ENCODE measurements at places on chromosomes 4 and X. TPM values are rescaled to one million over a fixed set of nuclear protein-coding genes. Genes with fewer than 3 reads are reported as not detected.
A peak's percentile ranks its signal among the peaks of the same experiment; 100 is the strongest.

- no peak overlapping the region for H3K4me3 ChIP-seq
- H3K36me3 ChIP-seq, result peaks cover 19% of the 10 kb centered on the region
- peaks cover 66% of the 10 kb centered on the region for H3K4me1 ChIP-seq
- peaks cover 2% of the 10 kb centered on the region for H3K27me3 ChIP-seq
- no peak for DNase-seq
- H3K27ac ChIP-seq, result no peak overlapping the region
Observed at GRCh38 chr4:2848449-2848848, 4.8 kb downstream of the ADD1 start.

DNA sequence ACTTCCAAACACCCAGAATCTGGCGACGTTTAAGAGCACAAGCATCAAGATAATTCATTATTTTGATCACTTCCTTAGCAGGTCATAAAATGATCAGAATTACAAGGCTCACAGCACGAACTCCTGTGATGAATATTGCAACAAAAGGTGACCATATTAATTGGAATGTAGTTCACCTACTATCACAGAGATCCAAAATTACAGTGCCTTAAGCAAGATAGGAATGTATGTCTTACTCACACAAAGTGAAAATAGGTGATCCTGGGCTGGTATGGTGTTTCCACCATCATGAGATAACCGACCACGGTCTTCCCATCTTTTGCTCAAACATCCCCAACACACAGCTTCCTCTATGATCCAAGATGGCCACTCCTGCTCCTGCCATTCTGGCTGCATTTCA lies 131.2 kb downstream of the SCFD2 start:
- no peaks in the 10 kb centered on the region for H3K27me3 ChIP-seq
- peaks cover 6% of the 10 kb centered on the region for H3K36me3 ChIP-seq
- H3K4me1 ChIP-seq, result peaks cover 20% of the 10 kb centered on the region

The SASH3 gene
- total RNA-seq, result not detected

DNA sequence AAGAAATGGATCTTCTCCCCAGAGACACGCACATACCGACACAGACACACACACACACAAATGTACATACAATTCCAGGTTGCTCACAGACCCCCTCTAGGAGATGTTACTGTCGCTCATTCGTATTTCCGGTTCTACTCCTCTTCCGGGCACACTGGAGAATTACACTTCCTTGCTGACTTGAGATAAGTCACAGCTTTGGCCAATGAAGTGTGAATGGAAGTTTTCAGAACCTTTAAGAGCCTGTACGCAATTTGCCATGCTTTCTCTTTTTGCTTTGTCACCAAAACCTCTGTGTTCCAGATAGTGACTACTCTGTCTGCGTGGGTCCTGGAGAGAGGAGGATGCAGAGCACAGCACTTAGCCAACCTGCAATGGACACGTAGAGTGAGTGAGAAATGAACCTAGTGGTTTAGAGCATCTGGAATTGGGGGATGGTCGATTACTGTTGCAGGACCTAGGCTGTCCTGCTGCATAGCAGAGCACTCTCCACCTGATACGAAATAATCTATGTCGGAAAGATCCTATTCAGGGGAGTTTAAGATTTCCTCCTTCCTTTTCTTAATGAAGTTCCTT lies 239.5 kb upstream of the TET2 start:
- H3K27ac ChIP-seq, result no peak overlapping the region
- H3K4me3 ChIP-seq, result no peak overlapping the region
- no peaks in the 10 kb centered on the region for H3K36me3 ChIP-seq
- no peaks in the 10 kb centered on the region for H3K4me1 ChIP-seq
- H3K27me3 ChIP-seq, result peaks cover 2% of the 10 kb centered on the region
- DNase-seq, result no peak

GRCh38 chr4:139940600-139940999 lies 213.4 kb downstream of the MAML3 start:
- no peak for DNase-seq
- no peak overlapping the region for H3K4me3 ChIP-seq
- no peaks in the 10 kb centered on the region for H3K4me1 ChIP-seq
- H3K27ac ChIP-seq, result no peak overlapping the region
- no peaks in the 10 kb centered on the region for H3K27me3 ChIP-seq

DNA sequence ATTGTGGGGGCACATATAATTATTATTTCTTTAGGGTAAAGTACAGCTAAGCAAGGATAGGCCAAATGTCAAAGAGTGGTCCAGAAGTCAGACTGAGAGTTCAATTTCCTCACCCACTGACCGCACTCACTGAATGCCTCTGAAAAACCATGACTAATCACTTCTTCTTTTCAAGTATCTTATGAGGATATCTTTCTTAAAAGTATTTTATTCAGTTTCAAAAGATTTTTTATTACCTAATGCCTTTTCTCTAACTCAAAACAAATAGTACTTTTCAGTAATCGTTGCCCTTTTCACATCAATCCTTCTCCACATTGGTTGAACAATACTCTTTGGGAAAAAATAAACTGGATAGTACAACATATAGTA lies 61.7 kb upstream of the CAMK2D start:
- no peak overlapping the region for H3K27ac ChIP-seq
- no peak overlapping the region for H3K4me3 ChIP-seq
- H3K27me3 ChIP-seq, result no peaks in the 10 kb centered on the region
- no peak for DNase-seq
- peaks cover 4% of the 10 kb centered on the region for H3K36me3 ChIP-seq

The EXOC1L gene
- not detected for total RNA-seq

DNA sequence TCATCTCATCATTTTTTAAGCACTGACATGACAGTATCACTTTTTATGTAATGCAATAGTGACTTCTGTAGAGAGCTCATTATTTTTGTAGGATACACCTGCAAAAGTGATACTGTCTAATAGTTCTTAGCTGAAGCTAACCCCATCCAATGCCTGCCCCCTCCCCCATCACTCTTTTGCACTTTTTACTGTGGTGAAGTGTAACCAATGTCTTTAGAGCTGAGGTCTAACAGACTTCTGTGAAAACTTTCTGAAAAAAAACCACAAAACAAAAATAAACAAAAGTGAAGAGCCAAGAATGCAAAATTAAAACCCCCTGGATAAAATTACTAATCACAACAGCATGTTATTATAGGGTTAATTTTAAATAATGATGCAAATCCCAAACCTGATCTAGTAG lies 301.1 kb downstream of the ANK2 start:
- no peak overlapping the region for H3K4me3 ChIP-seq
- DNase-seq, result no peak
- no peak overlapping the region for H3K27ac ChIP-seq
- peaks cover 3% of the 10 kb centered on the region for H3K27me3 ChIP-seq
- no peaks in the 10 kb centered on the region for H3K36me3 ChIP-seq

GRCh38 chr4:137705171-137705783 lies 173.0 kb upstream of the PCDH18 start:
- peaks cover 12% of the 10 kb centered on the region for H3K36me3 ChIP-seq
- H3K4me3 ChIP-seq, result peak overlapping the region; percentile 60
- no peaks in the 10 kb centered on the region for H3K27me3 ChIP-seq
- H3K27ac ChIP-seq, result peak overlapping the region; percentile 79
- DNase-seq, result peak; percentile 73

DNA sequence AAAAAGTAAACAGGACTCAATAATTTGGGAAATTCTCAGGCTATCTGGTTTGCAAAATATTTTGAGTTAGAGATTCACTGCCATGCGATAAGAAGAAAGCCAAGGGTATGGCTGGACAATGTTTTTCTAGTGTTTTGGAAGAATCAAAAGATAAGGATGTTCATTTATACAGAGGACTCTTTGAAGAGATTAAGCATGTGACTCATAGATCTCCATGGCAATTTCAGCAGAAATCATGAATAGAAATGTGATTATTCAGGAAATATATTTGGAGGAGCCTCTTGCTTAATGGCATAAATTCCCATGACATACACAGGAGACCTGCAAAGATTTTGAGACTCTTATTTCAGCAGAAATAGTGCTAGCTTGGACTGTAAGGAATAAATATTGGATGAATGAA lies 16.7 kb upstream of the FRAS1 start:
- H3K27me3 ChIP-seq, result peaks cover 1% of the 10 kb centered on the region
- no peak overlapping the region for H3K27ac ChIP-seq
- H3K36me3 ChIP-seq, result no peaks in the 10 kb centered on the region
- H3K4me1 ChIP-seq, result no peaks in the 10 kb centered on the region

DNA sequence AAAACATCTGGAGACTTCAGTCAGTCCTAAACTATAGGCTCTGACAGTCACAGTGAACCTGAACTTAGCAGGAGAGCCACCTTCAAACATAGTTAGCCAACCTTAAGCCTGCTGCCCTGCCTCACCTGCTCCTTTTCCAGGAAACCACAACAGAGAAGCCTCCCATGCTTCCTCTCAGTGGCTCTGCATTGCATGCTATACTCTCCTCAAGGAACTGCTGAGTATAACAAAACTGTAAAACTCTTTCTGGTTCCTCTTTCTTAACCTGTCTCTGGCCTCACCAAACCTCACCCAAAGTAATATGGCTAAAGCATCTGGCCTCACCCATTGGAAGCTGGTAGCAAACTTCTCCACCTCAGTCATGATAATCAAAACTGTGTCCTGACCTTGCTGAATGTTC lies 122.1 kb downstream of the ANKRD50 start:
- H3K4me1 ChIP-seq, result no peaks in the 10 kb centered on the region
- no peaks in the 10 kb centered on the region for H3K27me3 ChIP-seq
- H3K36me3 ChIP-seq, result no peaks in the 10 kb centered on the region
- no peak overlapping the region for H3K4me3 ChIP-seq
- no peak for DNase-seq

The NCAPG gene
- total RNA-seq, result 39.2 TPM

DNA sequence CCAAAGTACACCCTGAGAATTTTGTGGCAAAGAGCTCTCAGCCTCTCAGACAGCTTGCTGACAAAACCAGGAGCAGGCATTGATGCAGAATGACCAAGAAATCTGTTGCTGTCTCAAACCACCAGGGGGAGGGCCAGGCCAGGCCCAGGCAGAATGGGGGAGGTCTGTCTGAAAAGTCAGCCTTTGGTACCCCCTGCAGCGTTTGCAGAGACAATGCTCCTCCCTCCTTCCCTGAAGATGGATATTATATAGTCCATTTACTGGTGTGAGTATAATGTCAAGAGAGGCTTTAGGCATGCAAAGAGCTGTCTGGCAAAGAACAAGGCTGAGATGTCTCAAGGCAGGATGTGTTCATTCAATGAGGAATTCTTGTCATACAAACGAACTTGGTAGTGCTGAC lies 52.9 kb upstream of the TRPC5OS start:
- H3K27me3 ChIP-seq, result peaks cover 1% of the 10 kb centered on the region
- no peak for DNase-seq
- no peak overlapping the region for H3K4me3 ChIP-seq

DNA sequence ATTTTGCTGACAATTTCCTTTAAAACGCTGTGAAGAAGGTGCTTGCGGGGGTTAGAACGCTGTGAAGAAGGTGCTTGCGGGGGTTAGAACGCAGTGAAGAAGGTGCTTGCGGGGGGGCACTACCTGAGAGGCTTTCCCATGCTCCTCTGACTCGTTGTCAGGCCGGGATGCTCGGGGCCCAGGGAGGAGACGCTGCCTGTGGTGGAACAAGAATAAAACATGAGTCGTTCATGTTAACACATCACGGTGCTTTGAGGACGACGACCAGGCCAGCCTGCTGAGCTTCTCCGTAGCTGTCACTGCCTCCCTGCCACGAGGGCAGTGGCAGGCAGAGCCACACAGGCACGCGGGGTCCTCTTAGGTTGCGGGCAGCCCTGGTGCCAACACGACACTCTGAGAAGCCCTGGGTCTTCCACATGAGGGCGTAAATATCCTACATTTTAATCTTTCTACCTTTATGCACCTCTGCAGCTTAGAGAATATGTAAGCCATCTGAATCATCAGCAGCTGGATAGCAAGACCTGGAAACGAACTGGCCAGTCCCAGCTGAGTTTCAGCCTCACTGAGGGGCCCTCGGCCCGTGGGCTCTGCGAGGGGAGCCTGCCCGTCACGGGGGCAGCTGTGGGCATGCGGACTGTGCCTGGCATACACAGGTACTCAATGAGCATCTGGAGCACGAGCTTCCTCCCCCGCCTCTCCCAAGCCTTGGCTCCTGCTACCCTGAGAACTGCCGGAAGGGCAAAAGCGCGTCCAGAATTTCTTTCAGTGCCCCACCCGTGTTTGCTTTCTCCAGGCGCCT lies 47.0 kb downstream of the FGFRL1 start:
- H3K4me1 ChIP-seq, result peaks cover 7% of the 10 kb centered on the region
- no peak overlapping the region for H3K27ac ChIP-seq
- no peak for DNase-seq
- H3K27me3 ChIP-seq, result peaks cover 68% of the 10 kb centered on the region

- no peak for DNase-seq
- H3K4me1 ChIP-seq, result peaks cover 16% of the 10 kb centered on the region
- no peak overlapping the region for H3K4me3 ChIP-seq
- no peaks in the 10 kb centered on the region for H3K27me3 ChIP-seq
- no peaks in the 10 kb centered on the region for H3K36me3 ChIP-seq
Observed at GRCh38 chr4:131613824-131614216, 1535.3 kb upstream of the PCDH10 start.

DNA sequence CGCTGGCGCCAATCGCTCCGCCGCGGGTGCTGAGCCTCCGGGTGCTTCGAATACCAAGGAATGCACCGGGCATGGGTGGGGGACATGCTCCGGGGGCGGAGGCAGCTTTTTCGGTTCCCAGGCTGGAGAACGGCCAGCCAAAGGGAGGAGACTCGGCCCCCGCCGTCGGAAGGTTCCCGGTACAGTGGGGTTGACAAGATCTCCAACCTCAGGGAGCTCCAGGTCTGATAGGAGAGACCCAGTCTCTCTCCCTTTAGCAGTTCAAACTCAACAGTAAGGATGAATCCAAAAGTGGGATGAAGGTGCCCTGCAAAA lies 29.1 kb upstream of the BCORL1 start:
- peaks cover 7% of the 10 kb centered on the region for H3K4me1 ChIP-seq
- H3K4me3 ChIP-seq, result peak overlapping the region; percentile 17
- H3K36me3 ChIP-seq, result no peaks in the 10 kb centered on the region
- no peak for DNase-seq
- H3K27me3 ChIP-seq, result no peaks in the 10 kb centered on the region

DNA sequence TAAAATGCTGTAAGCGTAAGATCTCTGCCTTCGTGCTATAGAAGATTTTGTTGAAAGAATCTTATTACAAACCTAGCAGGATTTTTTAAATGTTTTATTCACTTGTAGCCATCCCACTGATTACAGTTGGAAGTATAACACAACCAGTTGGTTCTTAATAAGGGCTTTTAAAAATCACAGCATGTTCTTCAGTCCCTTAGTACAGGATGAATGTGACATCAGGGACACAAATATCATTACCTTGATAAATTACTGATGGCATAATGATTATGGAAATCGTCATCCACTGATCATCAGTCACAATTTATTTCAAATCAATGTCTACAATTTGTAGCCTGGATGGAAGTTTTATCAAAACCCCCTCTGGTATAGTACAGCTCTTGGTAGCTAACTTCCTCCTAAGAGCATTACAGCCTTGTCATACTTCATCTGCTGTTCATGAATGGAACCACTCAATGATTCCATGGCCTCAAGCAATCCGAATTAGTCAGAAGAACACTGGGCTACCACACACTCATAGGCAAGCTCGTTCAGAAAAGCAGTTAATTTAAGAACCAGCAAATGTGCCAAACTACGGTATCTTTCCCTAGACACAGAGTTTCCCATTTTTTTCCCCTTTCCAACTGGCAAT lies 389.2 kb upstream of the TENM3 start:
- no peak overlapping the region for H3K27ac ChIP-seq
- H3K36me3 ChIP-seq, result no peaks in the 10 kb centered on the region
- peak; percentile 47 for DNase-seq

- H3K4me1 ChIP-seq, result peaks cover 6% of the 10 kb centered on the region
- peak; percentile 27 for DNase-seq
- no peaks in the 10 kb centered on the region for H3K36me3 ChIP-seq
- H3K27ac ChIP-seq, result no peak overlapping the region
Observed at GRCh38 chrX:12701628-12702027, 89.6 kb upstream of the PRPS2 start.

- peak; percentile 9 for DNase-seq
- no peaks in the 10 kb centered on the region for H3K4me1 ChIP-seq
- no peaks in the 10 kb centered on the region for H3K27me3 ChIP-seq
- H3K4me3 ChIP-seq, result no peak within 1 kb of the TSS
- no peak within 1 kb of the TSS for H3K27ac ChIP-seq
Observed at GRCh38 chrX:28586981-28587551, at the start of gene IL1RAPL1. IL1RAPL1 (plus strand) TSS chrX:28587446.

The LRAT gene
- not detected for total RNA-seq
